ENCODE measurements at places on chromosomes 5 and 9. TPM values are rescaled to one million over a fixed set of nuclear protein-coding genes. Genes with fewer than 3 reads are reported as not detected.
A peak's percentile ranks its signal among the peaks of the same experiment; 100 is the strongest.

DNA sequence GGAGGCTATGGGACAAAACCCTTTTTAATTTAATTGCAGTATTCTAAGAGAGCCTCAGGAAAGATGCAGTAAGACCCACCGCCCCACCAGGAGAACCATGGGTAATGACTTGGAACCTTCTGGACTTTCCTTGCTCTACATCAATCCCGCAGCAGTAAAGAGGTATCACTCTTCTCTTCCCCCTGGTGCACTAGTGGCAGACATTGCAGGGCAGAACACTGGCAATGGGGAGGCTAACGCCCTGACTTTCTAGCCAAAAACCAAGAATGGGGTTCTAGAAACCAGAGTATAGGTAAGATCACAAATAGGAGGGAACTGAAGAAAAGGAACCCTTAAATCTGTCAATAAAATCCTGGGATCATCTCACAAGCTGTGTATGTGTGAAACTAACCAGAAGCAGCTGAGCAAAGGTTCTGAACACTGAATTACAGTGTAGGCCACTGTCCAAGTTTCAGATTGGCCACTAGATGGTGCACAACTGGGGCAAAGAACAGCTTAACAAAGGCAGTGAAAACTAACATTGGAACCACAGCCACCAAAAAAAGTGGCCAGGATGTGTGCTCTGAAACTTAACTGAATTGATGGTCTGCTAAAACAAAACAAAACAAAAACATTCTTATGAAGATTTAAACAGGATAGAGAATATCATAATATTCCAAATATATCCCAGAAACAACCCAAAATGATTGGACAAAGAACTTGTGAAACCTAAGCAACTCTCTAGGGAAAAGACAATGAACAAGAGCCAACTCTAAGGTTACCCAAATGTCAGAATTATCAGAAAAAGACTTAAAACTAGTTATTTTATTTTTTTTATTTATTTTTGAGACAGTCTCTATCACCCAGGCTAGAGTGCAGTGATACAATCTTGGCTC, 6.6 kb upstream of the FAM151B start:
- peak; percentile 4 for DNase-seq

The SLC36A2 gene
- total RNA-seq, result not detected

- no peak for DNase-seq
These were observed 729.3 kb downstream of the CDH18 start for GRCh38 chr5:19258686-19259085.

The NSG2 gene
- not detected for total RNA-seq

The ZNF483 gene
- total RNA-seq, result 18.5 TPM

DNA sequence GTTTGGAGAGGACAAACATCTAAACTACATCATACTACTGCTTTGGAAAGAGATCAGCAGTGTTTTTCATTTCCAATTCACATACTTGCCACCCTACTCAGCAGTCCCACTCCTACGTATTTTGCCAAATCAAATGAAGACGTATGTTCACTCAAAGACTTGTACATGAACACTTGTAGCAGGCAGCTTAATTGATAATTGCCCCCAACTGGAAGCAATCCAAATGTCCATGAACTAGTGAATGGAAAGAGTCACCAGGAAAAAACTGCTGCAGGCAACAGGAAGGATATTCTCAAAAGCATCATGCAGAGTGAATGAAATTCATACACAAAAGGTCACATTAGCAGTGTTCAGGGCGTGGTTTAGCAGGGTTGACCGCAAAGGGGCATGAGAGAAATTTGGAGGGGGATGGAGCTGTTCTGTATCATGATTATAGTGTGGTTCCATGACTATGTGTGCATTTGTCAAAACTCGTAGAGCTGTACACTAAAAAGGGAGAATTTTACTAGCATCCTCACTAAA, 38.8 kb downstream of the PAEP start:
- DNase-seq, result no peak

DNA sequence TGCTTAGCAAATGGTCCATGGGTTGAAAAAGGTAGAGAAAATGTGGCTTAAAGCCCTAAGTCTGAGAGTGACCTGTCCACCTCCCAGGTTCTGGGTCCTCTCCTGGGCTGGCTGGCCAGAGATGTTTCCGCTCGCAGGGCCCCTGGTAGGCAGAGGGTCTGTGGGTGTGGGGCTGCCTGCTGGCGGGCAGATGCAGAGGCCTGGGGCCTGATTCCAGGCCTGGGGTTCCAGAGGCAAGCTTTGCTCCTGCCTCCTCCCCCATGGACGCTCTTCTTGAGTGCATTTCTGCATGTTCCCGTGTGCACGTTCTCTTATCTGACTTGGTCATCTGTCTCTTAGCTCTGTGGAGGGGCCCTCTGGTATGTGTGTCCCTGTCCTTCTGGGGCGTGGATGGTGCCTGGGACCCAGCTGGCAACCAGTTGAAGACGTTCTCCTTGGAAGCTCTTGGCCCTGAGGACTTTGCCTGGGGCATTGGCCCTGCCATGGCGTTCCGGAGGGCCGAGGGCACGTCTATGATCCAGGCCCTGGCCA, 3.8 kb downstream of the MIGA2 start:
- DNase-seq, result no peak

The WDR55 gene
- 46.2 TPM for total RNA-seq

DNA sequence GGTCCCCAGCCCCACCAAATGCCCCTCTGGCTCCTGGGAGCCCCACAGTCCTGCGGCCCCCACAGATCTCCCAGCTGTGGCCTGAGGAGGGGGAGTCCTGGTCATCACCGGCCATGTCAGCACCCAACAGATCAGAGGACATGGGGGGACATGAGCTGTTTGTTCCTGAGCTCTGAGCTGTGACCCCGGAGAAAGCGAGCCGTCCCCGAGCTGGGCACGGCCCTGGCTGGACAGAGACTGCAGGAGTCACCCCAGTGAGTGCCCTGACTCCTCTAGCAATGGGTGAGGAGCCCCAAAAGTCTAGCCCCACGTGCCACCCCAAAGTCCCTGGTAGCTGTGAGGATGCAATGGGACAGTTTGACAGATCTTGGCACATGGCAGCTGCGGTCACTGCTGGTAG, 25.7 kb downstream of the CCDC187 start:
- DNase-seq, result no peak

The TCOF1 gene
- 61.5 TPM for total RNA-seq

The FLT4 gene
- 40.6 TPM for total RNA-seq

DNA sequence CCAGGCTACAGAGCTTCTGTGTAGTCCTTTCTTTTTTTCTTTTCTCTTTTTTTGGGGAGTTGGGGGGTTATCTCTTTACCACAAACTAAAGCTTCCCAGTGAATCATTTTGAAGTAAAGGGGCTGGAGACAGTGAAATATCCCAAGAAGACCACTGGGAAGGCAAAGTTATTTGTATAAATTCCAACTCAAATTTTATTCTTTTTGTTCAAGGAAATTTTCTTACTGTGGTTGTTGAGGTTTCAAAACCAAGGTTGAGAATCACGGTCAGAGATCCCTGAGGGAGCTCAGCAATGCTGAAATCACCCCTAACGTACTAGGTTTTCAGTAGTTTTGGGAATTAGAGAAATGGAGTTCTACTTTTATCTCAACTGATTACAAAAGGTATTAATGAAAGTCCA, 175.7 kb downstream of the ARHGEF28 start:
- no peak for DNase-seq

DNA sequence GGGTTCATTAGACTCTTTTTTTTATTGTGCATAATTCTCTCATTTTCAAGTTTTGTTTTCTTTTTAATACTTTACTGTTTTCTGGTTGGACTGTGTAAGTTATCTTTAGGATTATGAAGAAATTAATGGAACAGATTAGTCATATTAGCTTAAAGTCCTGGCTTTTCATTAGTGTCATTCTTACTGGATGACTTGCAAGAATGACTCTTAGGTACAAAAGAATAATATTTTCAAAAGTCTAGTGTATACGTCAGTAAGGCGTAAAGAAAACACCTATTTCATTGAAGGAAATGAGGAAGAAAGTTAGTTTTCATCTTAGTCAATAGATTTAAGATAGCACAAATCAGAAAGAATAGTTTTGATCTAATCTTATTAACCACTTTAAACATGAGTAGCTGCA, 20.4 kb downstream of the UHRF2 start:
- no peak for DNase-seq

GRCh38 chr9:22416692-22417060, 29.9 kb upstream of the DMRTA1 start:
- no peak for DNase-seq

GRCh38 chr5:94849821-94850736, 231.6 kb downstream of the SLF1 start:
- peak; percentile 22 for DNase-seq

- no peak for DNase-seq
These were observed 31.8 kb downstream of the SMC5 start for GRCh38 chr9:70290626-70291025.

The SCGB3A2 gene
- total RNA-seq, result not detected

- DNase-seq, result no peak
These were observed 51.7 kb upstream of the MYO10 start for GRCh38 chr5:16987776-16988175.

The PCDHGB1 gene
- not detected for total RNA-seq

GRCh38 chr5:160023908-160024630, 15.1 kb downstream of the TTC1 start:
- no peak for DNase-seq

The C9 gene
- not detected for total RNA-seq
